ENCODE measurements at places on chromosomes 2 and 18.

- DNase-seq, result no peak
Measured at GRCh38 chr18:24086082-24086481, 52.8 kb upstream of the CABYR start.

DNA sequence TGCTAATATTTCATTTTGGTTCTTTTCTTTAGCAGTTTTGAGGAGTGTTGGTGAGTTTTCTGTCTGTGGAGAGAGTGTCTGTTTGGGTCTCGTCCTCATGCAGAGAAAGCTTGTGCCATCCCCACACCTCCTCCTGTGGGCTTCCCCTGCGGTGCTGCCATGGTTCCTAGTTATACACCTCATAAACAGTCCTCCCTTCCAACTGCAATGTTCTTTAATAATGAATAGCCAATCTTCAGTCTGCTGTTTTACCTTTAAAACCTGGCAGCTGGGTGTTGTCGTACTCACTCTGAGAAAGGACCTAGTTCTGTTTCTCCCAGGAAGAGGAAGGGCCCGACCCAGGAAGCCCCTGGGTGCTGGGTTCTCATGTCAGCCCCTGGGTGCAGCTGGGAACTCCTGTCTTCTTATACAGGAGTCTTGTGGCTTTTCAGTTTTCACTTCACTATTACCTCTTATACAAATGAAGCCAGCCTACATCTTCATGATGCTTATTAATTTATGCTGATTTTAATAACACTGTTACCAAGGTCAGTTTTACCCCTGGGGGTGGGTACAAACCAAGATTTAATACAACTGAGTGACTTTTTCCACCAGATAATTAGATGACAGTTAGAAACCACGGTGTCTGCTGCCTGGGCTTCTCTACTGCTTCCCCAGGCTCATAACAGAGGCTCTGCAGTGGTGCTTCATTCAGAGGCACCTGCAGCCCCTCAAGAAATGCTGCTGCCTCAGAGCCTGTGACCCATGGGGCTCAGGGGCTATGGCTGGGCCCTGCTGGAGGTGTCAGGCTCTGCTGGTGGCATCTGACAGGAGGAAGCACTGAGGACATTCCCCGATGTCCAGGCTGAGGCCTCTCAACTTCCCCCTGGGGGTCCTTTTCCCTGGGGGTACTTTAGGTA, 59.1 kb downstream of the COA5 start:
- DNase-seq, result no peak

DNA sequence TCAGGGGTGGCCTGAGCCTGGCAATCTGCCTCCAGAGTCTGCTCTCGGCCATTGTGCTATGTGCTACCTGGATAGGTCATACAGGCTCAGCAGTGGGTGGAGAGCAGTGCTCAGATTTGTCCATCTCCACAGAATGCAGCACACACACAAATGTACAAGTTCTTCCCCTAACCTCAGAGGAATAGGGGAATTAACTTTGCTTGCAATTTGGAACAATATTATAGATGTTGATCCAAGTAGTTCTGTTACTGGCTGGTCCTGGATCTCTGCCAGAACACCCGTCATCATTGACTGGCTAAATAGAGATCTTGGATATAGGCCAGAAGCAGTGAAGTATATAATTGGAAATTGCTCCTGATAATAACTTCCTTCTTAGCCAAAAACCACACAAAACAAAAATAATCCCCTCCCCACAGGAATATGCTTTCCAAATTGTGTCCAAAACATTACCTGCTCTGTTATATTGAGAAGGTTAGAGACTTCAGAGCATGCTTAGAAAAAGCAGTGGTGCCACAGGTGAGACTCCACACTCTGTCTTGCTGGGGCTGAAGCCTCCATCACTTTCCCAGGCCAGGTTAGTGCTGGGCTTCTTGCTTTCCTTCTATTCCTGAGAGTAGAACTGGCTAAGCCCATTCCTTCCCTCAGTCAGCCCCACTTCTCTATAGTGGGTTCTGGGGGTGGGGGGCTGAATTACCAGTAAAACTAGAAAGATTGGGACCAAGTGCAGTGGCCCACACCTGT, 38.8 kb downstream of the NCAPH start:
- DNase-seq, result no peak

- no peak for DNase-seq
Measured at GRCh38 chr2:154698296-154698720, at the start of gene KCNJ3. Gene KCNJ3, plus strand, starts transcription at chr2:154698695. Its CDS starts 81 bp downstream, at chr2:154698776.

DNA sequence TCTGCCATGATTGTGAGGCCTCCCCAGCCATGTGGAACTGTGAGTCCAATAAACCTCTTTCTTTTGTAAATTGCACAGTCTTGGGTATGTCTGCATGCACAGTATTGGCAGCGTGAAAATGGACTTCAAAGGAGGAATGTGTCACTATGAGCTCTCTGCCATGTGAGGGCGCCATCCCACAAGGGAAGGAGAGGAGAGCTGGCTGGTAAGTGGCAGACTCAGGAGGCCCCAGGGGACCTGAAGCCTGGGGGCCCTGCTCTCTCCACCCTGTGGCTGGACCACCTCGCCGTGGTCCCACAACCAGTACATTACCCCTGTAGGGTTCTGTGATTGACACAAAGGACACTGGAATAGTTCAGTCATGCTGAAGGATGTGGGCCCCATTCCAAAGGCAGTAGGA, 122.1 kb downstream of the RPIA start:
- DNase-seq, result no peak

DNA sequence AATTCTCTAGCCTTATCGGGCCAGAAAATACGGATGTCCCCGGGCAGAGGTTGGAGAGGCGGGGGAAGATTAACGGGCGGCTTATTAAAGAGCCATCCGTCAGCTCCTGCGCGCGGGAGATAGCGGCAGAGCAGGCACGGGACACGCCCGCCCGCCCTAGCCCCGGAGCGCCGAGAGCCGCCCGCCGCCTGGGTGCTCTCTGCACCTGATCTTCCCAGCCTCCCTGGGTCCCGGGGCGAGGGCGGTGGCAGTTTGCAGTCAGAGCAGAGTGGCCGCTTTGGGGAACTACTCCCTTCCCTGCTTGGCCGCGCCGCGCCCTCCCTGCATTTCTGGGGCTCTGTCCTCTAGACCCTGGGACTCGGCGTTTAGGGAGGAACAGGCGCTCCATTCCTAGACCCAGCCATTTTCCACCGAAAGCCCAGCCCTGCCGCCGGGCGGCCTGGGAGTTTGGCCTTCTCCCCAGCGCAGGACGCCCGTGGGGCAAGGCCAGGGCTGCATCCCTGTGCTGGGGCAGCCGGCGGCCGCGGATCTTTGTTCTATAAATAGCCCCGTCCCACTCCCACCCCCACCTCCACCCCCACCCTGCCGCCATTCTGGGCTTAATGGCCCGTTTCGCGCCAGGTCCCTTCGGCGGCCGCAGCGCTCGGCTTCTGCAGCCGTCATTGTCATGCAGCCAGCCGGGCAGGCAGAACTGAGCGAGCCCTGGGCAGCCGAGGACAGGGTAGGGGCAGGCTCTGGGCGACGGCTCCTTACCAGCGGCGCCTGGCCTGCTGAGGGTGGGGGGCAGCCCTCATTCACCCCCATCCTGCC, 6.6 kb downstream of the GAD1 start:
- DNase-seq, result no peak

GRCh38 chr18:27789406-27789805, 387.5 kb downstream of the CDH2 start:
- DNase-seq, result no peak

- DNase-seq, result no peak
Measured at GRCh38 chr2:158182676-158183295, 81.1 kb downstream of the UPP2 start.

- no peak for DNase-seq
Measured at GRCh38 chr2:2717406-2717805, 386.3 kb upstream of the MYT1L start.

DNA sequence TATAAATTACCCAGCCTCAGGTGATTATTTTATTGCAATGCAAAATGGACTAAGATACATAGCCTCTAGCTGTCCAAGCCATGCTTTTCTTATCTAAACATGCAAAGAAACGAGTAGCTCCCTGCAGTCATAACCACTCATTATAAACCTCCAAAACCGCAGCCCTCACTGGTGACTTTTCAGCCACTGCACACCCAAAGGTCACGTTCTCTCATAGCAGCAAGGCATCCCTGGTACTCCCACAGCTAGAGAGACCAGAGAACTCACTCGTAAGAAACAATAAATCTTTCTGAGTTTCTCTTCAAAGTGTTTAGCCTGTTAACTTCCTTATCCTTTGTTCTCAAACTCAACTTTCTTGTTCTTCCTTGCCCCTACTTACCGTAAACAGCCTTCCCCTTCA, 28.5 kb upstream of the RALBP1 start:
- DNase-seq, result no peak

DNA sequence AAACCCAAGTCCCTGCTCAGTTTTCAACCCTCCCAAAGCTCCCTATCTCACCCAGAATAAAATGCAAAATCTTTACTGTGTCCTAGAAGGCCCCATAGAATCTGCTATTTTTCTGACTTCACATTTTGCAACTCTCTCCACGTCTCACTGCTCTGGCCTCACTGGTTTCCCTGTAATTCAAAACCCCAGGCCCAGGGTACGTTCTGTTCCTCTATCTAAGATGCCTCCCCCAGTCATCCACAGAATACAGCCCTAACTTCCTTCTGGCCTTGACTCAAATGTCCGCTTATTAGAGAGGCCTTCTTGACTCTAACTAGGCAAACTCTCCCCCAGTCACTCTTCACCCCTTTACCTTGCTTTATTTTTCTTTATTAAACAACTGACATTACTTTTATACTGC, 42.0 kb downstream of the FAM161A start:
- DNase-seq, result no peak

DNA sequence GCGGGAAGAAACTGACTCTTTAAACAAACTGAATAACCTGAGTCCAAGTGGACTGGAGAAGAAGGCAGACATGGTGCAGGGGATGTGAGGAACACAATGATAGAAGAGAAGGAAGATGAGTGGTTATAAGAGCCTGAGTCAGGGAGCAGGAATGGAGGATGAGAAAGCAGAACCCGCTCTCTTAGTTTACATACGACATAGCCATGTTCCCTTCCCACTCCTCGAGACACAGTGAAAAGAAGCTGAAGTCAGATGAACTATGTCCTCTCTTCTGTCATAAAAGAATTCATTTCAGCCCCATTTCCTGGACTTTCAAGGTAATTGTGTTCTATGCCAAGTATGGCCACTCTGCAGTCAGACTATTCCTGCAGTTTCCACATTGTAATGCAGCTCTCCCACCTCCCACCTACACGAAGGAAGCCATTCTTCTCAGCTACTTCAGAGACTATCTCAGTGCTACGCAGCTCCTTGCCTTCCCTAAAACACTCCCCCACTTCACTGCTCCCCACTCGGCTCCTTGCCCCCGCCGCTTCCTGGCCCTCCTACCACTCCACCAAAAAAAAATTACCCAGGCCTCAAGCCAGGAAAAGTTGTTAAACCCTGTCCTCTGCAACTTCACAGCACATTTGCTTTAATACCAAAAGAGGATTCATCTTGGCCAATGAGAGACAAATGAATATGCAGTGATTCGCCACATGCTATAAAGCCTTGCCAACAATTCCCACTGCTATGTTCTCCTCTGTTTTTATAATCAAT, 323.4 kb upstream of the EPHA4 start:
- no peak for DNase-seq

DNA sequence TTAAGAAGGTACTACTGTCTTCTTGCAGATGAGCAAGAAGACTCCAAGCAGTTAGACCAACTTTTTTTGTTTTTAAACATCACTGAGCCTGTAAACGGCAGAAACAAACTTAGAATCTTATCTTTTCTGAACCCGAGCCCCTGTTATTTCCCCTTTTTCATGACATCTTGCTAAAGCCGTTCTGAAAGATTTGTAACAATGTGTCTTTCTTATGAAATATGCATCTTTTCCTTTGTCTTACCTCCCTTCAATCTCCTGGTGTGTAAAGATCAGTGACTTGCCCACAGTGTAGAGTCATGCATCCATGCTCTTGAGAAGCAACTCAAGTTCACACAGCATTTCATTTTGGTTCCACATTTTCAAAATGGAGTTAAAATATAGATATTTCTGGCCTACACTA, 288.8 kb upstream of the CELF4 start:
- no peak for DNase-seq

- DNase-seq, result peak; percentile 49
Measured at GRCh38 chr2:44981714-44982108, 27.5 kb downstream of the SIX2 start.

GRCh38 chr18:46632401-46633071, 24.5 kb downstream of the LOXHD1 start:
- no peak for DNase-seq

GRCh38 chr2:100451092-100451491, 19.2 kb upstream of the NMS start:
- DNase-seq, result no peak

DNA sequence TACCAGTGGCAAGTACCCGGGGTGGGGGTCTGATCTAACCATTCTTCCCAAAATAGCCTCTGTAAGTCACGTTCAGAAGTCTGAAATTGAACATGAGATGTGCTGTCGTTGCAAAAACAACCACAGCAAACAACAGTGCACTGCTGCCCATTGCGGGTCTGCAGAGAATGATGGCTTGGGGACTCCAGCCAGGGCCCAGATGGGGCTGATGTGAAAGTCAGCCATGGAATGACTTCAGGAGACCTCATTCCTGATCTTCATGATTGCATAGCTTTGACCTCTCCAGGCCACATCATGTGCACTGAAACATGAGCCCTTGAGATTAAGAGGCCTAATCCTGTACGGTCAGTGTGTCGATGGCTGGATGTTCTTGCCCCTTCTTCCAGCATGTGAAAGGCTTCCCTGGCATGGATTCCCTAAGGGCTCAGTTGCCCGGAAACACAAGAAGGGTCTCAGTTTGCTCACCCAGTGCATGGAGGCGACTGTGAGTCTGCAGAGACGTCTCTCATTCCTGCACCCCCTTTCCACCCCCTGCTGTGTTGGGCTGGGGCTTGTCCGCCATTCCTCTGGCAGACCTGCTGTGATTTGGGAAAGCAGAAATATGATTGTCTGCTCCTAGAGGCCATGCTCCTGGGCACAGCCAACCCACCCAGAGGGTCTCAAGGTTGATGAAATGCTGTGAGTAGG, 191.6 kb downstream of the SEPTIN10 start:
- DNase-seq, result no peak

GRCh38 chr2:49113046-49113445, 41.3 kb downstream of the FSHR start:
- no peak for DNase-seq

DNA sequence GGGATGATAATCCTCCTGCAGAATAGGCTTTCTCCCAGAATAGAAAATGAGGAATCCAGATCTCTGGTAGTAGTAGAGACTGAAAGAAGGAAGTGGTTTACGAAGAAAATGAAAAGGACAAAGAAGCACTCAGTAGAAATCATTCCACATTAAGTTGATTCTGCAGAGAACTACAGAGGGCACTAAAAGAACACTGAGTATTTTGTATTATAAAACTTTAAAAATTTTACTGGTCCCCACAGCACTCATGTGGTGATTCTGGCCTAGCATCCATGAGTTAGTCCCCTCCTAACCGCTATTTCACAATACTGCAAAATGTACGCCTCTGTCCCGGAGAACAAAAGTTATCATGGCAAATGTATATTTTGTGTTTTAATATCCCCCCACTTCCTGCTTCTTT, 42.9 kb upstream of the SLC35F5 start:
- DNase-seq, result no peak

DNA sequence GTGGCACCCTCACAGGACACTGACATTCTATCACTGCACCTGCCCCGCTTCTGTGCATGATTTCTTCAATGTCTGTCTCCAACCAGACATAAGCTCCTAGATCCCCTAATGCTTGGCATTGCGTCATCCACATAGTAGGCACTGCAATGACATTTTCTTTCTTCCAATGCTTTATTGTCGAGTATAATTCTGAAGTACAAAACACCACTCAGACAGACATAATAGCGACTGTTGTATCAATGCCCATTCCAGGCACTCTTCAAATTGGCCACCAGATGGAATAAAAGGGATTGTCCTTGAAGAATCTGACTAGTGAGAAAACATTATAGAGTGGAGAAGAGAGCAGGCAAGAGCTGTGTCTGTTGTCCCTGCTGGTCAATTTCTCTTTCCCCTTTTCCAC, 89.0 kb downstream of the LPIN1 start:
- no peak for DNase-seq

All from activated CD4-positive, alpha-beta T cell treated with anti-CD3 and anti-CD28 coated beads for 1 hour (primary cell).